Stimulated activated naive B cell treated with anti-CD40 and anti-IgM and Interleukin-4, amounts not matched to agents 10 μg/mL and 1 μg/mL and 100 μg/mL, for 72 hours (primary cell): ENCODE measurements at places on chromosomes 7 and 10.

DNA sequence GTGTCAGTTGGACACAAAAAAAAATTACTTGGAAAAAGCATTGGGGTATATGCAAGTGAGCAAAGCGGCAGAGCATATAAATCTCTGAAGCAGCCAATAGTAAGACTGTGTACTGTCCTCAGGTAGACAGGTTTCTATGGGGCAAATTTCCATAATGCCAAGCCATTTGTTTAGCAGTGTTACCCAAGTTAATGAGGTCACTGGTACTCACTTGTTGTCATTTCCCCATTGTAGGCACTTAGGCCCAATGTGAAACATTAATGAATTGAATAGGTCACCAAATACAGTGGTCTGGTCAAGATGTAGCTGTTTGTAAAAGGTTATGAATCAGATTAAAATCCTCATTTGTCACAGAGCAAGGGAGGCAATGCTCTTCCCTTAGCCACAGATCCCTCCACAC lies 27.5 kb downstream of the HOXA1 start:
- DNase-seq: no peak

DNA sequence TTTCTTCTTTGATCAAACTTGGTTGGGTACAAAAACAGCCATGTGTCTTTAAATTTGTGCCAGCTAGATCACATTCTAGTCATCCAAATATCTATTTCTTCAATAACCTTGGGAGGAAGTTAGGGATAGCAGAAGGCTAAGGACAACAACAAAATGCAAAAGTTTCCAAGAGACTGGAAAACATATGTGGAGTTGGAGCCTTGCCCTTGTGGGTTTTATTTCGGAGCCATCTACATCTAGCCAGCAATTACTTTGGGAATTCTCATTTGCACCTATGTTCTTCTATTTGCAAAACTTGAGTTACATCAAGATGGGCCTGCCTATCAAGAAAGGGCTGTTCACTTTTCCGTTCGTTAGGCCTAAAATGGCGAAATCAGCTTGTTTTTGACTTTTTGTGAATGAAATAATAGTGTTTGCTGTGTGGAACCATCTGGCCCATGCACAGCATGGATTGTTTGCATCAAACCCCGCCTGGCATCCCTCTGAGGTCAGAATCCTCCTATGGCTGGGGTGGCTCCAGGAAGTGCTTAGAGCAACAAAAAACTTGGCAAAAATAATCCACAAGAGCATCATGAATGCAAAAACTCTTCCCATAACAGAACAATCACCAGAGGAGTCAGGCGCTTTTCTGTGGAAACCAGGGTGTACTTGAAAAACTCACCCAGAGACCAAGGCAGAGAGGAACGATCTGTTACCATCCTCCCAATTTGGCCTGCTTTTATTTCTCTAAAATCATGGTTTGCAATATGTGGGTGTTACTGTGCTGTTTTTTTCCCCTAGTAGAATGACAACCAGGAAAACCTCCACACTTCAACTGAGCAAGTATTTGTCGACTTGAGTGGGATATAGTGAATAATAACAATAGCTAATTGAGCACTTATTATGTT lies 36.2 kb upstream of the XPNPEP1 start:
- DNase-seq: no peak

- no peak for DNase-seq
Observed at GRCh38 chr10:30538086-30538485, 91.5 kb downstream of the LYZL2 start.

- DNase-seq: no peak
Observed at GRCh38 chr10:130411496-130412085, 275.4 kb downstream of the GLRX3 start.

DNA sequence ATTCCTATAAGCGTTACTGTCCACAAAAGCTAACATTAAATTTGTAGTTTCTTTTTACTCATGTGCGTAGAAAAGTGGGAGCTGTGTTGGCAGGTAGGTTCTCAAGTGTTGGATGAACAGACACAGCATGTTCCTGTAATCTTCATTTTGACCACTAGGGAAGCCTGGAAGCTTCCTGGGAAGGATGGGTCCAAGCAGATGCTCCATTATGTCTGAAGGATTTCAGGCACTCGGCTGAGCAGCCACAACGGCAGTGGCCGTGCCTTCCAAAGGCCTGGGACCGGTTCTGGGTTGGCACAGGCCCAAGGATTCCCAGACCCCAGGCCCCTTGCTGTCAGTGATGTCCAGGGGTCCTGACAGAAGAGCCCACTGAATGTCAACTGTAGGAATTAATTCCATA lies 386.3 kb downstream of the TNS3 start:
- no peak for DNase-seq

- DNase-seq: no peak
Observed at GRCh38 chr7:104973227-104973626, 40.8 kb upstream of the KMT2E start.

DNA sequence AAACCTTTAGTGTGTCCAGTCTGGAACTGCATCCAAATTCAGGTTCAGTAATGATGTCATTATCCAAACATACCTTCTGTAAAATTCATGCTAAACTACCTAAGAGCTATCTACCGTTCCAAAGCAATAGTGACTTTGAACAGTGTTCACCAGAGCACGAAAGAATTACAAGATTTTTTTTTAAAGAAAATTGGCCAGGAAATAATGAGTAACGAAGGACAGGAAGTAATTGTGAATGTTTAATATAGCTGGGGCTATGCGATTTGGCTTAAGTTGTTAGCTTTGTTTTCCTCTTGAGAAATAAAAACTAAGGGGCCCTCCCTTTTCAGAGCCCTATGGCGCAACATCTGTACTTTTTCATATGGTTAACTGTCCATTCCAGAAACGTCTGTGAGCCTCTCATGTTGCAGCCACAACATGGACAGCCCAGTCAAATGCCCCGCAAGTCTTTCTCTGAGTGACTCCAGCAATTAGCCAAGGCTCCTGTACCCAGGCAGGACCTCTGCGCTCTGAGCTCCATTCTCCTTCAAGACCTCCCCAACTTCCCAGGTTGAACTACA lies 694 bp upstream of the FAS start:
- DNase-seq: no peak

GRCh38 chr7:6718124-6718523 lies 11.4 kb upstream of the ZNF12 start:
- no peak for DNase-seq
